ENCODE measurements at places on chromosomes 13 and 19.

- no peak for DNase-seq
Measured at GRCh38 chr13:71578048-71578447, 289.0 kb downstream of the DACH1 start.

DNA sequence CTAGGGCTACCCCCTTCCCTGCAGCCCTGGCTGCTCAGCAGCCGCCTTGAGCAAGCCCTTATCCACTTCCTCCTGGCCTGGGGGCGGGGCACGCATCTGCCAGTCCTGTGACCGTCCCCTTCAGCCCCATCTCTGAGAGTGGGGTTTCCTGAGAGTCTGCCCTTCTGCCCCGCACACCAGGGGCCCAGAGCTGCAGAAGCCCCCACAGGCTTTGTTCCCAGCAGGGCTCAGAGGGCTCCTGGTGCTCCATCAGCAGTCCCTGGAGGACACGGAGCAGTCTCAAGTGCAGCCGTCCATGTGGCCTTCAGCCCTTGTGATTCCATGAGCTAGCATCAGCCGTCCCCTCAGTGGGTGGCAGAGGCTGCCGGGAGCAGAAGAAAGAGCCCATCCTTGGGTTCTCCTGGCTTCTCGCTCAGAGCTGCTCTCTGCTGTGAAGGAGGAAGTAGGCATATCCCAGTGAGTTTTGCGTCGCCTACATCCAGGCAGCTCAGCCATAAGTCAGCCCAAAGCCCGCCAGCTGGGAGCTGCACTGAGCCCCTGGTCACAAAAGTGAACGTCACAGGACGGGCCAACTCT is 16.3 kb downstream of the MYO9B start:
- DNase-seq = no peak

DNA sequence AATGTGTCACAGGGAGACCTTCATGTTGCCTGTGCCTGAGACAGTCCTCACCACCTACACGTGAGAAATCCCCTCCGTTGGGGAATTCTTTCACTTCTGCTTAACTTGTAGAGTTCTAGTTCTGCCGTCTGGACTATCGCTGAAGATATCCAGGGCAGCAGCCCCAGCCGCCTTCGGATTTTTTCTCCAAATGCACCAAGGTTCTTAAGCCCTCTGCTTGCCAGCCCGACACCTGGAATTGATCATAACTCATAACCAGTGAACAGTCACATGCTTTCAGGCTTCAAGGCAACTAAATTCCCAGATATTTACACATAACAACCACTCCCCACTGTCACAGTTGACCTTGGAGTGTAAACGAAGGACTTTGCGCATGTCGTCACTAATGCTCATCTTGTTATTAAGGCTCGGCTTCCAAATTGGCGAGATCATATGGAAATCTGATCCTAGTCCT is 114.4 kb downstream of the RAB20 start:
- no peak for DNase-seq

DNA sequence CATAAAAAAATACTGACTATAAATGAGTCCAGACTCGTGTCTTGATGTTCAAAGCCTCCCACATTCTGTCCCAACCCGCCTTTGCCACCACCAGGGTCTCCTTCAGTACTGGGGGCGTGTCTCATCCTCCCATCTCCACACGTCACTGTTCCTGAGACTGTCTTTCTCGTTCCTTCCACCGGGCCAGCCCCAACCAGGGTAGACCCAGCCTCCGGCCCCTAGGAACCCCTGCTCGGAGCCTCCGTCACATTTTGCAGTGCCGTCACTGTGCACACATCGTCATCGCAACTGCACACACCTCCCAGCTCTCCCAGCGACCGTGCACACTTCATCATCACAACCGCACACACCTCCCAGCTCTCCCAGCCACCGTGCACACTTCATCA is 73.4 kb downstream of the SPACA7 start:
- DNase-seq = no peak

DNA sequence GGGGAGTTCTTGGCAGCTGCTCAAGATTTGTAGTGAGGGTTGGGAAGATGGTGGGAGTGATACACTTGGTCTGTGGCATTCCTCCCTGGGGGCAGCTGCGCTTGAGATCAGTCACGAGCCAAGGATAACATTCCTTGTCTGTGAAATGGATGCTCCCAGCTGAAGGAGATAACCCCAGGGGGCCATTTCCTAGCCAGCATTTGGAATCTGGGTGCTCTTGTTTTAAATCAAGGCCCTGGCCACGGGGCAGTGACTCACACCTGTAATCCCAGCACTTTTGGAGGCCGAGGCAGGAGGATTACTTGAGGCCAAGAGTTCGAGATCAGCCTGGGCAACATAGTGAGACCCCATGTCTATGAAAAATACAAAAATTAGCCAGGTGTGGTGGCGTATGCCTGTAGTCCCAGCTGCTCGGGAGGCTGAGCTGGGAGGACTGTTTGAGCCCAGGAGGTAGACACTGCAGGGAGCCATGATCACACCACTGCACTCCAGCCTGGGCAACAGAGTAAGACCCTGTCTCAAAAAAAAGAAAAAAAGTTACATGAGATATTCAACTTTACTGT is 4.6 kb downstream of the PKN1 start:
- no peak for DNase-seq

GRCh38 chr19:43502419-43502976 is 2.0 kb downstream of the PHLDB3 start:
- DNase-seq = no peak

DNA sequence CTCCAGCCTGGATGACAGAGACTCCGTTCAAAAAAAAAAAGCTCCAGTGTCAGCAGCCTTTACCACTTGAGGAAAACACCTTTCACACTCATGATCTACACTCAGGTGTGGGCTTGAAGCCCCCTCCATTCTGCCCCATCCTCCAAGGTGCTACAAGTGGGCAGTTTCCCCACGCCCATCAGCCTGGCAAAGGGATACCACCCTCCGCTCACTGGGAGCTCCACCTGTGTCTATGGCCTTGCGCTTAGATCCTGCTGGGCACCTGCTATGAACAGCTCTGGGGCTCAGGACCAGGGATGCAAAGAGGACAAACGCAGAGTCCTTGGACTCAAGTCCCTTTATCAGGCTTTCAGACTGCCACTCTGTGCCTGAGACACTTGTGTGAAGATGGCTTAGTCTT is 127.8 kb downstream of the CRYL1 start:
- DNase-seq = no peak

DNA sequence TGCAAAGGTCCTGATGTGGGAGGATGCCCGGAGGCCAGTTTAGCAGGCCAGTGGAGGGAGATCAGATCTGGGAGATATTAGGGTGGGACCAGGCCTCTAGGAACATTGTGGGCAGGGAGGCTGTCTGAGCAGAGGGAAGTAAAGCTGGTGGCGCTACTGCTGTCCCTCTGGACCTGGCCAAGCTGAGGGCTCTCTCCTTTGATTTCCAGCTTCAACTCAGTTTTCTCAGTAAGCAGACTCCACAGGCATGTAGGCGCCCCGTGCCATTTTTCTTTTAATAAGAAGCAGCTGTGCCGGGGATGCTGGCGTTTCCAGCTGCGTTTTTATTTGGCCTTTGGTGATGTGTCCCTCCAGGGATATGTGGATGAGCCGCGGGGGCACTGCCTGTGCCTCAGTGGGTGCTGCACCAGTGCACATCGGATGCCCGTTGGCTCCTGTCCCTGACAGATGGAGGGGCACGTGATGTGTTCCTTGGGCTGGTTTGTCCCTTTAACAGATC is 6.7 kb downstream of the DNM2 start:
- DNase-seq = no peak

GRCh38 chr13:31922724-31923123 is 108.8 kb upstream of the FRY start:
- no peak for DNase-seq

DNA sequence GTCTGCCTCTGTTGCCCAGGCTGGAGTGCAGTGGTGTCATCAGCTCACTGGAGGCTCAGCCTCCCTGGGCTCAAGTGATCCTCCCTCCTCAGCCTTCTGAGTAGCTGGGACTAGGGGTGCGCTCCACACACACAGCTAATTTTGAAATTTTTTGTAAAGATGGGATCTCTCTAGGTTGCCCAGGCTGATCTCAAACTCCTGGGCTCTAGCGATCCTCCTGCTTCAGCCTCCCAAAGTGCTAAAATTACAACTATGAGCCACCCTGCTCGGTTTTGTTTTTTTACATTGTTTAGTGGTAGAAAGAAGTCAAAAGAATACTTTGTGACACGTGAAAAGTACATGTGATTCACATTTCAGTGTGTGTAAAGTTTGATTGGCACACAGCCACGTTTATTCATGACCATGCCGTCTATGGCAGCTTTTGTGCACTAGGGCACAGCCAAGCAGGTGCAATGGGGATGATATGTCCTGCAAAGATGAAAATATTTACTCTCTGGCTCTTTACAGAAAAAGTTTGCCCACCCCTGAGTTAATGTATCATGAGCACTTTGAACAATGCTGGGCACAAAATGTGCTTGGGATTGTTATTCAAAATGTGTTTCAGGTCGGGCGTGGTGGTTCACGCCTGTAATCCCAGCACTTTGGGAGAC is 16.2 kb upstream of the NFIC start:
- no peak for DNase-seq

- DNase-seq = peak; percentile 3
Measured at GRCh38 chr13:106052200-106052767, 483.2 kb downstream of the EFNB2 start.

GRCh38 chr19:38130399-38130798 is 93.6 kb downstream of the DPF1 start:
- no peak for DNase-seq

DNA sequence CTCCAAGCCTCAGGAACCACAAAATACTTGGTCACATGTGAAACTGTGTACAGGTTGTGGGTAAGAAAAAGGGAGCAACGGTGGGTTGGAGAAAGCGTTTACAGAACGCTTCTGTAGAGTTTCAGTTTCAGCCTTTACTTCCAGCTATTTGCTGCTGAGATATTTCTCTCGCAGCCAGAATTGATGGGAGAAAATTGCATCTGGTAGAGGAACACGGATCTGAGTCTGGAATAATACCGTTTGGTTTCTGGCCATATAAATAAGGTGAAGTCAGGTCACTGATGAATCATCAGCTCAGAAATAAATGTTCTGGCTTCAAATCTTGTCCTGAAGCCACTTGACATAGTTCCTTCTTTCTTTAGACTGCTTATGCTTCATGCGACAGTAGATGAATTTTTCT is 20.3 kb upstream of the RFC3 start:
- no peak for DNase-seq

DNA sequence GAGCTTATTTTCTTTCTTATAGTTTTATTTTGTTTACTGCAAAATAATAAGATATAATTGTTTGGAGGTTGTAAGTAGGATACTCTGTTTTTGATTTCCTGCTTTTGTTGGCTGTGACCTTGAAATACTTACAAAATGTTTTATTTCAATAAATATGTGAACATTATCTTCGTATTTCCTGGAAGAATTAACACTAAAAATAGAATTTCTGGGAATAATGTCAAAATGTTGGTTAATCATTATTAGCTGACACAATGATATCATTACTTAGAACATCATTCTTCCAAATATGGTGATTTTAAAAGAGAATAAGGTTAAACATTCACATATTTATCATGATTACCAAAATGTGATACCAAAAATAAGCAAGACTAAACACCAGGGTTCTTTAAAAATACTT is 1148.6 kb upstream of the PRR20A start:
- no peak for DNase-seq

GRCh38 chr19:53598361-53598760 is 33.4 kb upstream of the DPRX start:
- DNase-seq = no peak

DNA sequence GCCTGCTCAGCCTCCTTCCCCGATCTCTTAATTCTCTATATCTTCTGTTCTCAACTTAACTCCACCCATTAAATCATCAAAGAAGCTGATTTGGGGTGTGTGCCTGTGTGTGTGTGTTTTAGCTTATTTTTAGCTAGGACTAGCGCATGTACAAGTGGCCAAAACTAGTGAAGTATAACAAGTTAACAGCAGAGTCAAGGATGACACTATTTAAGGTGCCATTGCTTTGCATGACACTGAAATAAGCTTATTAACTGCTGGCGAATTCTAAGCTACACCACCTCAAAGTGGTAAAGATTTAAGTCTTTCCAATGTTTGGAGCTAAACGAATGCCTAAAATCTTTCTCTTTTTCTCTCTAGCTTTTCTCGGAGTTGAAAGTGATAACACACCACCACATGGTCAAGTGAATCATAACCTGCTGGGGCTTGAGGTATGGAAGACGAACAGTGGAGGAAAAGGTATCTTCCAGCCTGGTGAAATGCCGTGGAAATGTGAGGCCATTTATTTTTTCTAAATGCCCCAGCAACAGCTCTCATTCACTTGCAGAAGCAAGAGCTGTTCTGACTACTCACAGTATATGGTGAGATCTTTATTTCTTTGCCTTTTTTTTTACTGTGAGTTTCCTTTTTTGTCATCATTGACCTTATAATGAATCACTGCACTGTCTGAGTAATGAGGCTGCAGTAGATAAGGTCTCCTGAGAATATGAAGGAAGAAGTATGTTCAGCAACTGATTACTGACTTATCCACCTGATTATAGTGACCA is 570.3 kb downstream of the PCDH9 start:
- no peak for DNase-seq

All from GM23338 (cell line).